ENCODE measurements at places on chromosomes 4 and X.

DNA sequence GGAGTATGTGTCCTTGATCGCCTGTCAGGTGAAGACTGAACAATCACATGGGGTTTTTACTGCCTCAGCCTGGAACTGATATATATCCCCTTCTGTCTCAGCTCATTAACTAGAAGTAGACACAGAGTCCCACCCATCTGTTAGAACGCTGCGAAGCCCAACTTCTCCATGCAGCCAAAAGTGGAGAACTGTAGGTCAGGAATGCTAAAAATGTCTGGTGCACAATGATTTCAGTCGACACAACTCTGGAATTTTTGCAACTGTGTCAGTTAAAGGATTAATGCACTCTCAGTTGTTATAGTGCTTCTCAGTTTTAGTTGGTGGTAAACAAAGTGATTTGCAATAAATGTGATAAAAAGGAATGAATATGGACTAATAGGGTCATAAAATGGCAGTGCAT lies 287.2 kb downstream of the INPP4B start:
- DNase-seq, result no peak

DNA sequence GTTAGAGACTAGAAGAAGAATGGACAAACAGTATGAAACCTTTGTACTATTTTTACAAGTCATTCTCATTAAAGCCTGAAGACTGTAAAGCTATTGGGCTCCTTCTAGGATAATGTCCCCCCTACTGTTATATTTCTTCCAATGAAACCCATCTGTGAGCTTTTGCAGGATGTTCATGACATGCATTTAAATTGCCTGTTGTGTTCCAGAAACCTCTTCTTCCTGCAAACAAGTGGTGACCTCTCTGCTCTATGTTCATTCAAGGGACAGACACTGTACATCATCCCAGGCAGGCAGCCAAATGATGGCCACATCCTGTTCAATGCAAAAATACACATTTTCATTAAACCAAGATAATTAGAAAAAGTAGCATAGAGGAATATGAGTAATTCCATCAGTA lies 128.0 kb downstream of the C4orf33 start:
- no peak for DNase-seq

DNA sequence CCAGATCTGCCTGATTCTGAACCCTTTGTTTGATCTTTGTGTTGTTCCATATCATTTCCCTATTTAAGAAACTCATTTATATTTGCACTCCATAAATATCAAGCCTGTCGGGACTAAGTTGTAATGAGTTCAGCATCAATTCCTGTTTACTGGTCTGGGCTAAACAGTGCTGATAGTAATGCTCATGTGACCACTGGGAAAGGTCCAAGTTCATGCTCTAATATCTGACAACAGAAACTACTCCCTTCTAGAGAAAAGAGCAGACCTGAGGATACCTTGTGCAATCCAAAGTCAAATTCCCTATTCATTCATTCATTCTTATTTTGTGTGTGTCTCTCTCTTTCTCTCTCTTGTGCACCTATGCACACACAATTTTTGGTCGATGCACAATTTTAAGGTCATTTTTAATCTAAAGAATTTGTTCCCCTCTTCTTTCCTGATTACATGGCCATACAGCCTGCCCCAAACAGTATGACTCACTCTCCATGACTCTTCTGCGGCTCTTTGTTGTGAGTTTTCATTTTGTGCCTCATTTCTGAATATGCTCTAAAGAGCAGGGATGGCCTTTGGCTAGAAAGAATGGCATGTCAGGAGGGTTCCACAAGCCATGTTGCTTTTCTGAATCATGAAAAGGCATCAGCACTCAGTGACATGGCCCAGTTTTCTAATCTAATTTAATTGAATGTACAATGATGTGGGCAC lies 664.3 kb downstream of the RPA4 start:
- DNase-seq, result no peak

DNA sequence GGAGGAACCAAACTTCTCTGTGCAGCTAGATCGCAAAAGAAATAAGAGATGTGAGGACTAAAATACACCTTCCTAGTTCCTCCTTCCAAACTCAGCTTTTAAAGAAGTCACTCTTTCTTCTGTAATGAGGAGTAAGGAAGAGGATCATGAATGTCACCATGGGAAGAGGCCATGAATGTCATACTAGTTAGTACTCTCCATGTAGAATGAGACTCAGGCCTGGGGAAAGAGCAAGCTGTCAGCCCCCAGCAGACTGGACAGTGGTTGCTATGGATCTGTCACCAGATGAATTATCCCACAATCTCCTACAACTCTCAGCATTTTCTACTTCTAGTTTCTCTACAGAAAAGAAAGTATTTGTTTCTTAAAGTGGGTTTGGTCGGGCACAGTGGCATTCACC lies 57.1 kb upstream of the PRDM8 start:
- no peak for DNase-seq

DNA sequence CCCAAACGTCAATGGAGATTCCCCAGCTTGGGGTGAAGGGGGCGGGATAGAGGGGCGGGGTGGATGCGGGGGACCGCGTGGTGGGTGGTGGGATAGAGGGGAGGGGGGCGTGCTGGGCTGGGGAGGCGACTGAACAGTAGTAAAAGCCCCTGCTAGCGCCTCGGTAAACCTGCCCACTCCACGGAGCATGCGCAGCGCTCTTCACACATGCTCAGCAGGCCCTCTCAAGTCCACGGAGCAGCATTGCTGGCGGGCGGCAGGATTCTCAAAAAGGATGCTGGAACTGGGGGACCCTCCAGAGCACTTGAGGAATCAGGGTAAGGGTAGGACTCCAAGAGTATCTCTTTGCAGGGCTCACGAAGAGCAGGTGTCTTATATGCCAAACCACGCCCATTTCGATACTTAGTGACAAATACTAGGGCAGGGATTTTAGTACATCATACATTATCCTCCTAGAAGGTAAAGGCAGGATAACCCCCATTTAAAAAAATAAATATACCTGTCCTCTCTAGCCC lies 378 bp upstream of the RPS6KA6 start:
- peak; percentile 24 for DNase-seq

DNA sequence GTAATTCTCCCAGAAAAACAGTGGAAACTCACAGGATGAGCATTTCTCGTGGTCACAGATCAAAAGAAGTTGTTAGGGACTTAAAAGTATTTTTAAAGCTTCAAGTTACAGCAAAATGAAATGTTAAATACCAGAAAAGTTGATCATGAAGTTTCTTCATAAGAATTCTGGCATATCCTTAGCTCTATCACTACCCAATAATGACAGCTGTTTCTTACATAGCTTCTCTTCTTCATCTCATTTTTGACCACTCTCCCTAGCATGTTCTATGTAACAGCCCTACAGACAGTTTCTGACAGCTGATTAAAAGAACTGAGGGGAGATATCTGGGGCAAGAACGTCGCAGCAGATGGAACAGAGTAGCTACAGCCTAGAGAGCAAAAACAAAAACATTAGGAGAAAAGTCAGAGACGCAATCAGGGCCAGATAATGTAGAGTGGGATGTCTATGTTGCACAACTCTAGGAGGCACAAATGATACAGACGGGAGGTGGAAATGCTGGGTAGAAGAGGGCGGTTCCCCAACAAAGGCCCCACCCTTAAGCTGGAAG lies 108.7 kb downstream of the CORIN start:
- no peak for DNase-seq

DNA sequence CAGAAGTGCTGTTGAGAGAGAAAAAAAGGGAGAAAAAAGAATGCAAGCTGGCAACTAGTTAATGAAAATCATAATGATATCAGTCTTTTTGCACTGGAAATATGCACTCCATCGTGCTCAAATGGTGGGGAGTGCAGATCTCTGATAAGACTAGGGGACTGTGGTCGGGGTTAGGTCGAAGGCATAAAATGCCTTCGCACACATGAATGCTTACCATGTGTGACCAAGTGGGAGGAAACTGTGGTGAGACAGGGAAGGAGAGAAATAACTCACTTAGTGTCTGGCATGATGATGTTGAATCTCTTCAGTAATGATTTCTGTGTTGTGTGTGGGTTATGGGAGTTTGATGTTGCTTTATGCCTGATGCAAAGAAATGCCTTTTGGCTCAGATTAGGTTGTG lies 358.9 kb downstream of the FBXO8 start:
- no peak for DNase-seq

DNA sequence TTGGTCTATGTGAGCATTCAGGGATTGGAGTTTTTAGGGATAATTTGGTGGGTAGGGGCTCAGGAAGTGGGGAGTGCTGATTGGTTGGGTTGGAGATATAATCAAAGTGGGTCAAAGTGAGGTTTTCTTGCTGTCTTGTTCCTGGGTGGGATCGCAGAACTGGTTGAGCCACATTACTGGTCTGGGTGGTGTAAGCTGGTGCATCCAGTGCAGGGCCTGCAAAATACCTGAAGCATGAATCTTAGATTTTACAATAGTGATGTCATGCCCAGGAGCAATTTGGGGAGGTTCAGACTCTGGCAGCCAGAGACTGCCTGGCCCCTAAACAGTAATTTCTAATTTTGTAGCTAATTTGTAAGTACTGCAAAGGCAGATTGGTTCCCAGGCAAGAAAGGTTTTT lies 665.6 kb upstream of the PRKX start:
- DNase-seq, result no peak

- DNase-seq, result no peak
Observed at GRCh38 chr4:111689214-111689613, 456.0 kb upstream of the FAM241A start.

- no peak for DNase-seq
Observed at GRCh38 chr4:82560853-82561785, 669 bp downstream of the TMEM150C start.

DNA sequence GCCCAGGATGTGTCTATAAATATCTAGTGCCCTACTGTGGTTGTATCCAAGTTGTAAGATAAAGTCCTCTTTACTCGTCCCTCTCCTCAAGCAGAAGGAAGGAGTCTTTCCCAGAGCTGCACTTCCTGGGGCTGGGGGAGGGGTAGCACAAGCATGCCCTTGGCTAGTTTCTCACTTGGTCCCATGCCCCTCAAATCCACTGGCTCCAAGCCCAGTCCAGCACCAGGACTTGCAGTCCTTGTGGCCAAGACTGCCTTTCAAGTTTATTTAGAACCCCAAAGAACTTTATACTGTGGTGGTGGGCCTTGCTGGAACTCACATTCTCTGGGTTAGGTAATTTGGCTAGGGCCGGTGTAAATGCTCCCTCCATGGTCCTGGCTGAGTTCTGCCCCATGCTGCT lies 43.2 kb upstream of the SLC10A4 start:
- DNase-seq, result no peak

GRCh38 chr4:91325495-91325894 lies 978.3 kb upstream of the GRID2 start:
- no peak for DNase-seq

- no peak for DNase-seq
Observed at GRCh38 chrX:17977696-17978095, 116.6 kb upstream of the RAI2 start.

DNA sequence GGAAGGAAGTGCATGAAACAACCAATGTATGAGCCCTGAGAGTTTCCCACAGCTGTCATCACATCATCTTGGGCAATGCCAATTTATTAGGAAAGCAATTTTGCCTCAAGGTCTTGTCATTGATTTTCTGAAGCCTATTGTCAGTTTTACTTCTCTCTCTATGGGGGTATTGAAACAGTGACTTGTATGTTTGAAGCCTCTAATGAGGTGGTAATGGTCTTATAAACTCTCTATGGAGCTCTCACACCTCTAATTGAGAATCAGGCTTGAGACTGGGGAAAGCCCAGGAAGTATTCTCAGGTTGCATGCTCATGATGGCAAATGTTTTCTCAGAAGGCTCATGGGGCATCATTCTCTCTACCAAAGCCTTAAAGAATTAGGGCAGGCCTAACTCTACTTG lies 308.2 kb upstream of the EMCN start:
- DNase-seq, result no peak

GRCh38 chrX:115449742-115450141 lies 111.2 kb upstream of the PLS3 start:
- DNase-seq, result no peak

- no peak for DNase-seq
Observed at GRCh38 chrX:24243188-24243587, 70.7 kb downstream of the SUPT20HL2 start.

GRCh38 chrX:72621625-72622485 lies 49.2 kb upstream of the HDAC8 start:
- no peak for DNase-seq

DNA sequence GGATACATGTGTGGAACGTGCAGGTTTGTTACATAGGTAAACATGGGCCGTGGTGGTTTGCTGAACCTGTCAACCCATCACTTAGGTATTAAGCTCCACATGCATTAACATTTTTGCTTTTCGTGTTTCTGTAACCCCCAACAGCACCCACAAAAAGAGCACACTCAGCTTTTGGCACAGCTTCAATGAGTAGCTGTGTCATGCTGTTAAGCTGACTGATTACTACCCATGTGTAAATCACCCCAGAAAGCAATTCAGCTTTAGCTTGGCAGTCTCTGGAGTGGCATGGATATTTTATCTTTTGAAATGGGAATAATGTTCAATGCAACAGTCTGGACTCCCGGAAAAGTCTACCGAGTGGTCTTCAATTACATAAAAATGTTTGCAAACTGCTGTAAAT lies 734.3 kb downstream of the STIM2 start:
- DNase-seq, result no peak
